ENCODE measurements at places on chromosomes 13 and 19.

GRCh38 chr19:43777163-43777695 is 3.5 kb downstream of the KCNN4 start:
- no peak for DNase-seq

GRCh38 chr19:55690769-55691545 is 15.9 kb downstream of the EPN1 start:
- no peak for DNase-seq

- DNase-seq: peak; percentile 85
These were observed 22.2 kb downstream of the CCDC169 start for GRCh38 chr13:36275190-36276002.

DNA sequence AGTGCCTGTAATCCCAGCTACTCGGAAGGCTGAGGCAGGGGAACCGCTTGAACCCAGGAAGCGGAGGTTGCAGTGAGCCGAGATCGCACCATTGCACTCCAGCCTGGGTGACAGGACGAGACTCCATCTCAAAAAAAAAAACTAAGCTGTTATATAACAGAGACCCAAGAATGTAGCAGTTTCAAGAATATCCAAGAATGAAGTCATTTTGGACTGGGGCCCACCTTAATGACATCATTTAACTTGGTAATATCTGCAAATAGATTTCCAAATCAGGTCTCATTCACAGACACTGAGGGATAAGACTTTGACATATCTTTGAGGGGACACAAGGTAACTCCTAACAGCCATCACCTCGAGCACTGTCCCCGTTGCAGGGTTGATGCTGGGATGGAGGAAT is 36.5 kb upstream of the MRI1 start:
- DNase-seq: no peak

GRCh38 chr13:105410602-105411001 is 1124.9 kb downstream of the EFNB2 start:
- peak; percentile 82 for DNase-seq

DNA sequence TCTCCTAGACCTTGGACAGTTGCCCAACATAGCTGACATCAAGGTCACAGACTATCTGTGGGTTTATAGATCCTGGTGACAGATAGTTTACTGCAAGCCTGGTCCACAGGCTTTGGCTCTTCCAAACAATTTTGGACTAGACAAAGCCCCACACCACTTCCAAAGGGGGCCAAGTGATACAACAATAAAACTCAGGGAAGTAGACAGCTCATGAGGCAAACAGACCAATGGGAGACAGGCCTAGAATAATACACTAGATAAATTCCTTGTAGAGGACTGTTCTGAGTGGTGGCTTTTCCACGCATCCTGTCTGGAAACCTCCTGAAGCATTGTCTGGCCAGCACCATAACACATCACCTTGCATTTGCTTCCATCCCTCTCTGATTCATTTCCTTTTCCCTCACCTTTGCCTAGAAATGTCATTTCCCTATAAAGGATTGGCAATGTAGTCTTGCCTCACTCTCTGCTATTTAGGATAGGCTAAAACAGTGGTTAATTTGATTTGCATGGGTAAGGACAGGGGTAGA is 284.2 kb downstream of the POU4F1 start:
- no peak for DNase-seq

DNA sequence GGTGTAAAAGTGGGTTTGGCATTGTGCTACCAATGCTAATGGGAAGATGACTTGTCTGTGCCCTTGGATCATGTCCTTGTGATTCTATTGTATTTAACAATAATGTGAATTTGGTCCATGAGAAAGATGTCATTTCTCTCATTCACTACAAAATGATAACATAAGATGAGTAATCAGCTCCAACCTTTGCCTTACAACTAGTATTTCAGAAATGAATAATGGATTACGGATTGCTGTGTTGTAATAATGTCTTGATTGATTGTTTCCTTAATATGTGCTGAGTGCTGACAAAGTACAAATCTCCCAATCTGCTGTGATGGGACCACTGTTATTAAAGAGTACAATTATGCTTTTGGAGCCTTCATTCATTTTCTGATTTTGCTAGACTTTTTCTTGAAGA is 375.0 kb downstream of the PCDH9 start:
- DNase-seq: no peak

- DNase-seq: no peak
These were observed 61.7 kb downstream of the SPRYD7 start for GRCh38 chr13:49874430-49874829.

- DNase-seq: no peak
These were observed 5.9 kb upstream of the MCF2L start for GRCh38 chr13:112962911-112963625.

DNA sequence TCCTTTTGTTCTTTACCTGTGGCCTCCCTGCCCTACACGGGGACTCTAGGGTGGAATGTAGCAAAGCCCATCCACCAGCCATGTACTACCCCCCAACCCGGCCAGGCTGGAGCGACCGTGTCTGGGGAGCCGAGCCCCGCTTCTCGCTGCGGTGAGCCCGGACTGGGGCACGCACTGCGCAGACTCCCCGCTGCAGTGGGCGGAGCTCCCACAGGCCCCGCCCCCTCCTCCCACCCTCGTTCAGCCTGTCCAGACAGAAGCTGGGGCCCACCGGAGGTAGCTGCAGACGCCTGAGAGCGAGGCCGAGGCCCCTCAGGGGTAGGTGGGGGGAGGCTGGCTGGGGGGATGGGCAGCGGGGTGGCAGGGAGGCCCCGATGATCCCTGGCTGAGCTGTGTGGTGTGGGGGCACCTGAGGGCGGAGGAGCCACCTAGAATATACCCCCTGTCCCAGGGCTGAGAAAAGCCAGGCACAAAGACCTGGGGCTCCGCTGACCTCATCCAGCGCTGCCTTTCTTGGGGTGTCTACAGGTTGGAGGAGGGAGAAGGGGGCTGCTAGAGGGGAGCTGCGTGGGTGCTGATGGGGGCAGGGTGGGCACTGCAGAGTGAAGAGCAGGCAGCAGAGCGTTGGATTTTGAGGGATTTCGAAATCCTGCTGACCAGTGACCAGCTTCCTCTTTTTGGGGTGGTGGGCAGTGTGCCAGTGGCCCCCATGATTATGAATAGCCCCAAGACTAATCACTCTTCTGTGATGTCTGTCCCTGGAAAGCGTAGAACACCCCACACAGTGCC is 17.3 kb downstream of the PLD3 start:
- peak; percentile 91 for DNase-seq

- DNase-seq: no peak
These were observed 48.4 kb downstream of the SERP2 start for GRCh38 chr13:44421853-44422525.

DNA sequence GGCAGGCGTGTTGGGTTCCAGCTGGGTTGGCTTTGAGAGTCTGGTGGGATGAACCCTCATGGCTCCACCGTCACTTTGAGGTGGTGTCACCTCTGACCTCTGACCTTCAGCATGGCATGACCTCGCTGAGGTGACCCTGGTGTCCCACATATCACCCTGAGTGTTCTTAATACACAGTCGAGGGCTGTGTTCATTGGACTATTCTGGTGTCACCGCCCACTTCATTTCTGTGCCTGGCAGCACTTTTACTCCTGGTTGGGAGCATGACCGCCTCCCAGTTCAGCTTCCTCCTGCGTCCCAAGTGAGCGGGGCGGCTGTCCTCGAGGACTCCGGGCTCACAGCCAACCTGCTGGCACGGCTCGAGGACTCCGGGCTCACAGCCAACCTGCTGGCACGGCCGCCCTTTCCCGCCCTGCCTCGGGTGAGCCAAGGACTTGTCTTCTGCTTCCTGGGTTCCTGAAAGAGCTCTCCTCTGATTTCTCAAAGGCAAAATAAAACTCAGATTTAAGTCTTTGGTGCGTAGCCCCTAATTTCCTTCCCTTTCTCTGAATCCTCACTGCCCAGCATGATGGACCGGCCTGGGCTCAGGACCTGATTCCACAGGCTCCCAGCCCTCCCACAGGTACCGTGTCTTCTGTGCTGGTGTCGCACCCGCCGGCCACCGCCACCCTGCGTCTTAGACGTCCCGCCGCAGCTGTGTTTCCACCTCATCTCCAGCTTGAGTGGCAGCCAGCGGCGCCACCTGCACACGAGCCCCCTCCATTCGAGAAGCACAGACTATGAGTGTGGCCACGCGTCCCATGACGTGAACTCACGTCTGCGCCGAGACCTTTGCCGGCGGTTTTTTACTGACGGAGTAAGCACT is 10.4 kb downstream of the ATP4B start:
- no peak for DNase-seq

- DNase-seq: no peak
These were observed 63.3 kb downstream of the MCF2L start for GRCh38 chr13:113032291-113032690.

DNA sequence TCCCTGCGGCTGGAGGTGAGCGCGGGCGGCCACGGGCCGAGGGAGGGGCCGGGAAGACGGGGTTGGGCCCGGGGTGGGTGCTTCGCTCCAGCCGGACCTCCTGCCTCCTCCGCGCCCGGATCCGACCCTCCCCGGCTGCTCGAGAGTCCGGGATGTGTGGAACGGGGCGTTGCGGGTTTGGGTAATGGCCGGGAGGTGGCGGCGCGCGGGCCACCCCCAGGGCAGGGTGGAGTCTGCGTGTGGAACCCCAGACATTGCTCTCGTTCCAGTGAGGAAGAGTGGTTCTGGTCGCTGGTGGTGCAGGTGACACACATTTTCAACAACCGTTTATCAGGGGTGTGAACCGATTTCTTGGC is 38.8 kb downstream of the ARHGEF7 start:
- DNase-seq: peak; percentile 66
